ENCODE measurements at places on chromosomes 12 and 14.

- no peak for DNase-seq
Measured at GRCh38 chr12:121858662-121859572, at the start of gene HPD. Gene HPD, minus strand, starts transcription at chr12:121858859. Its CDS starts 36 bp downstream, at chr12:121858823.

DNA sequence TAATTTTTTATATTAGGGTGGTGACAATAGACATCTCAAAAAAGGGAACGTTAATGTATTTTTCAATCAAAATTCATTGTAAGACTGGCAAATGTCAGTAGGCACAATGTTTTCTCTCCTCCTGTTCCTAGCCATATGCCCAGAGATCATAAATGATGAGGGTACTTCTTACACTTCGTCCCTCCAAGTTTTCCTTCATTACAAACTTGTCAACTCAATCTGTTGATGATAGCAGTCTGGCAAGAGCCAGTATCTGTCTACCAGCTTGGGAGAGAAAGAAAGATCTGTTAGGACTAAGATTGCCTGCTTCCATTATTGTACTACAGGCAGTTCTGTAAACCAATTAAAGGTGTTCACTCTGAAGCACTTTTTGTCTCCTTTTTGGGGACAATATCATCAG is 130.9 kb upstream of the DAAM1 start:
- DNase-seq, result no peak

DNA sequence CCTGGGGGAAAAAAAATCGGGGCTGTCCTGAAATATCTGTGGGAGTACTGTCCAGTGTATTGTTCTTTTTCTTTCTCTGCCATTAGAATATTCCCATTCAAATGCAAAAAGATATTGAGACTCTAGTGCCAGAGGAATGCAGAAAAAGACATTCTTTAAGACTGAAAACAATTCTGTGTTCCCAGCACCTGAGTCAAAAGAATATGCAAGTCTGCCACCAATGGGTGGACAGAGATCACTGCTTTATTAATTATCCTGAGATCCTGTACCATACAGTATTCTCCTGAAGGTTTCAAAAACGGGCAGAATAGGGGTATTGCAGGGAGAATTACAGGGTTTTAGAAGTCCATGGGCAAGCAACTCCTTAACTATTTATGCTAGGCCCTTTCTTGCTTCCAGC is 361.8 kb downstream of the C12orf50 start:
- no peak for DNase-seq

DNA sequence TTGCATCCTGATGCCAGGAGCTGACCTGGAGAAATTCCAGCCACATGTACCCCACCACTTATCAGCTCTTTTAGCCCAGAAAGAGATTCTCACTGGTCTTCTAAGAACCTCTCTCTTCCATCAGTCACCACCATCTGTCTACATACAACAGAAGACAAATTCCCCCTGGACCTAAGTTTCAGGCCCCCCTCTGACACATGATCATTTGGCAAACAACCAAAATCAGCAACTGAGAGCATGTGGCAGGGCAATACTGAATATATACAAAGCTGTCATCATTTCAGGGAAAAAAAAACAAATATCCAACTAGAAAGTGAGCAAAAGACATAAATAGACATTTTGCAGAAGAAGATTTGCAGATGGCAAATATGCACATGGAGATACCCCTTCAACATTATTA is 180.2 kb downstream of the FOXN3 start:
- DNase-seq, result no peak

- no peak for DNase-seq
Measured at GRCh38 chr14:51529736-51530135, 122.0 kb upstream of the FRMD6 start.

- DNase-seq, result no peak
Measured at GRCh38 chr12:4814485-4814884, 94.3 kb downstream of the GALNT8 start.

GRCh38 chr14:80948291-80948690 is 6.8 kb upstream of the CEP128 start:
- no peak for DNase-seq

DNA sequence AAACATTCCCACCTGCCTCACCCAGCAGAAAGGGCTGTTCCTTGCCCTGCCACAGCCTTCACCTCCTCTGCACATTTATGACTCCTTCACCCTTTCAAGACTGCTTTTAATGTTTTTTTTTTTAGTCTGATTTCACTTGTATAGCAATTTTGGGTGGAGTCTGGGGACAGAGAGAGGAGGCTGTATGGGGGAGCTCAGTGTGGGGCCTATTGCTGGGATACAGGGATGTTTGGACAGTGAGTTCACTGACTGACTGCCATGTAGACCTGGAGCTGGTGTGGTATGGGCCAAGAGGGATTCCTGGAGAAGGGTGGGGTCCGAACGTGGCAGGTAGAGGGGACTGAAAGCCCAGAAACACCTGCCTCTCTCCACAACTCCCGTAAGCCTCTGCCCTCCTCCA is 1.9 kb upstream of the KRT85 start:
- no peak for DNase-seq

- DNase-seq, result no peak
Measured at GRCh38 chr14:92952481-92953298, 29.7 kb downstream of the CHGA start.

DNA sequence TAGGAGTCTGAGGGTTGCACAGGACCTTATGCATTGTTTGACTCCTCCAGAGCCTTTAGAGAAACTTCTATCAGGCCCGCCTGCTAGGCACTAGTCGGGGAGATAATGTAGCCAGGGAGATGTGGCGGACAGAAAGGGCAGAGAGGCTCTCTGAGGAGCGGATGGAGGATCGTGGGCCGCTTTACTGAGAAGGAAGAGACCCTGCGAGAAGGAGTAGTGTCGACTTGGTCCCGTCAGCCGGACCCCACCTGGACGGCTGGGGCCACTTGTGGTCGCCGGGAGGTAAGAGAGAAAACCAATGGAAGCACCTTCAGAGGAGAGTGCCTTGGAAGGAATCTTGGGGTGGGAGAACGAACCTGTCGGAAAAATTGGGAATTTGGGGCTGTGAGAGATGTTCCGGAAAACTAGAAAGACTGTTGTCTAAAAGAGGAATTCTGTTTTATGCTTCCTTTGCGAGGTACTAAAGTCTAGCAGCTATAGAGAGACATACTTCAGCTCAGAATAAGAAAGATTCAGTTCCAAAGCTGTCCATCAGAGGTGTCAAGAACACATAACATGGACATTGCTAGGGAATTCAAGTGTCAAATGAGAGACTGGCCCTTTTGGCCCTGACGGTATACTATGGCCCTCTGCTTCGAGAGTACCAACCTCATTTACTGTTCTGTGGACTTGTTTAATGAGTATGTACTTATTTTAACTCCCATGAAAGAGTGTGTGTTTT is 660 bp upstream of the MCRS1 start:
- DNase-seq, result no peak

DNA sequence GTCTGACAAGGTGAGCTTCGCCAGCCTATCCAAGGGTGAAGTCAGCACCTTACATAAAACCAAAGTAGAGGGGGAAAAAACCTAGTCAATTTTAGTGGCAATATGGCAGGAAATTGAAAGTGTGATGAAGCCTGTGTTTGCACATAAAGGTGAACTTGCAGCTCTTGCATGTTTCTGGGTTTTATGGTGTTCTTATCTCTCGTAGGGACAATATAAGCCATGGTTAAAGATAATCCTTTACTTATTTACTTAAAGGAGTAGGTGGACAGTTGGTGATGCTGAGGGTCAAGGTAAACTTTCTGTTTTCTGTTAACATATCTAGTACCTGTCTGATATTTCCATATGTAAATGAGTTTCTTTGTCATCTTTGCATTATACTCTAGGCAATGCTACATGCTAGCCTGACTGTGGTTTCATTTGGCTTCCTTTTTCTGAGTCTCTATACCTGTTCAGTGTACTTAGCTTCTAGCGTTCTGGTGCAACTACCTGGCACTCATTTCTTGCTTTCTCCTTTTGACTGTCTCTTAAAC is 32.8 kb downstream of the CCDC91 start:
- DNase-seq, result no peak

GRCh38 chr12:45416126-45416525 is 200.2 kb downstream of the ANO6 start:
- DNase-seq, result no peak

DNA sequence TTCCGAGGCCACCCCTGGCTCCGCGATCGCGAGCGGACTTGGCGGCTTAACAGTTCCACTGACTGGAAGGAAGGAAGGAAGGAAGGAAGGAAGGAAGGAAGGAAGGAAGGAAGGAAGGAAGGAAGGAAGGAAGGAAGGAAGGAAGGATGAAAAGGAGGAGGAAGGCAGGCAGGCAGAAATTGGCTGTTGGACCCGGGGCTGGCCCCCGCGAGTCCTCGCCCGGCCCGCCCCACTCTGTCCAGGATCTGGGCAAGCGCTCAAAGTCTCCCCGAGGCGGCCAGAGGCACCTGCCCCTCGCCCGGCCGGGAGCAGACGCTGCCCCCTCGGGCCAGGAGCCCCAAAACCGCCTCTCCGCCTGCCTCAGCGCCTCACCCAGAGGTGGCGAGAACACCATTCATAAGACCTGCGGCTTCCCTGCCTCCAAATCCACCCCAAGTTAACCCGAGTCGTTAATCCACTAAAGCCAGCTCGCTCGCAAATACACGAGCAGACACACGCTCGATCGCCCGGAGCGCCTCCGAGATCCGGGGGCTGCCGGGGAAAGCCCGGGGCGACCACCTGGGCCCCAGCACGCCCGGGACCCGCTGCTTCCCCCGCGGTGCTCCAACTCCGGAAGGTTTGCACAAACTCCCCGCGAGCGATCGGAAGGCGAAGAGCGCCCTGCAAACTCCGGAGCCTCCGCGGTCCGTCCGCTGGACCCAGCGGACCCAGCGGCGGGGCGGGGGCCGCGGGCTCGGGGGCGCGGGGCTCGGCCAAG is 844 bp downstream of the DPF3 start:
- DNase-seq, result peak; percentile 42

- no peak for DNase-seq
Measured at GRCh38 chr14:71720978-71721624, 211.1 kb upstream of the RGS6 start.

DNA sequence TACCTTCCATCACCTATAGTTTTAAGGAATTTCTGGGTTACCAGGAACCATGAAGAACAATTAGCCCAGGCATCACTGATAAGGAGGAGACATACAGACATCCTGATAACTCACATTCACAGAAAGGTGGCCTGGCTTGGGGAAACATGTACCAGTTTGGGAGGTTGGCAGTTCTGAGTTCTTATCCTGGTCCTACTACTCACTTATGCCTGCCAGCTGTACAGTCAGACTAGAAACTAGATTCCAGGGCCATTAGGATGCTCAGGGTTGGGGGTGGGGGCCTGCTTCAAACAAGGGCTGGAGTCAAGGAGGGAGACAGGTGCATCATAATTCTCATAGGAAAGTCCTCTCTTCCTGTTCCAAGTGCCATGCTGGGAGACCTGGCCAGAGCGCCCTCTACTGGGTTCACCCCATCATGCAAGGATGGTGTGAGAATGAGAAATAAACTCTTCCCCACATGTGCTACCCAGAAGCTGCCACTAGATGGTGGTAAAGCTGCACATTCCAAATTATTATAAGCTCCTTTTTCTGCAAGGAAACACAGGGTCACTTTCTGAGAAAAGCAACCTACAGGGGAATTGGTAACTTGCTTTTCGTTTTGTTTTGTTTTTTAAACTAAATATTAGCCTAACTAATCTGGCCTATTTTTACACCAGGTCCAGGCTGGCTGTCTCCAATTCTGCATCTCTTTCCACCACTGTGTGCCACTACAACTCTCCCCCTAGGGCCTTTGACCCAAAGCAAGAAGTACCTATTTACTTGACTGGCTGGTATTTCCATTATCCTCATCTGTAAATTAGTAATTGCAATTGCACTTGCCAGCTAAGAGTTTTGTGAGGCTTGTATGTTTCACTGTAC is 14.5 kb downstream of the OAS2 start:
- DNase-seq, result no peak

- no peak for DNase-seq
Measured at GRCh38 chr14:101473045-101473729, 88.1 kb upstream of the DIO3 start.

DNA sequence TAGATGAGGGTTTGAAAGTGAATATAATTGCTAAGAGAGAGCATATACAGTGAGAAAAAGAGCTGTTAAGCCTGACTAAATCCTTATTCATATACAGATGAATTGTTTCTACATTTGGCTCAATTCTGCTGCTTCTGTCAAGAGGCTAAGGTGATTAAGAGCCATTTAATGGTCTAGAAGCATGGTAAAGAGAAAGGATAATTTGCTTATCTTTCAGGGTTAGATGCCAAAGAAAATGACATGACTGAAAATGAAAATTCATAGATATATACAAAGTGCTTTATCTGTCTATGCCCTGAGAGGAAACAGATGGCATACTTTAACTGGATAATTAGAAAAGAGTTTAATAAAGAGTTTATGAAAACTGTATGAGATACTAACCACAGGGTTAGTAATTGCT is 834.9 kb downstream of the SLC6A15 start:
- no peak for DNase-seq

- no peak for DNase-seq
Measured at GRCh38 chr12:53378724-53379388, 1.1 kb upstream of the SP1 start.

DNA sequence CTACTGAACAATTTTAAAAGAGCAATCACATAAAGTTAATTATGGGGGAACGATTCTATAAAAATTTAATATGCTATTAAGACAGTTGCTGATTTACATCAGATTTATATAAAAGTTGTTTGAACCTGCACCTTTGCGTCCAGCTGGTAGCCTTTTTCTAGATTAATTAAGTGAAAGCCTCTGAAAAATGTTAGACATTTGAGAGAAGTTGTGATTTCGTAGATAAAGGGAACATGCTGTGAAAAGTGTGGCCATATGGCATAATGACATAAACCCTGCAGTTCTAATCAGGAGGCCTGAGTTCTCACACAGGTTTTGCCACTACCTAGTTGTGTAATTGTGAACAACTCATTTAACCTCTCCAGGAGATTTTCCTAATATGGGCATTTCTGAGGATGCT is 187.2 kb downstream of the TMTC2 start:
- no peak for DNase-seq

- DNase-seq, result no peak
Measured at GRCh38 chr12:80291108-80291754, 152.8 kb upstream of the PTPRQ start.

DNA sequence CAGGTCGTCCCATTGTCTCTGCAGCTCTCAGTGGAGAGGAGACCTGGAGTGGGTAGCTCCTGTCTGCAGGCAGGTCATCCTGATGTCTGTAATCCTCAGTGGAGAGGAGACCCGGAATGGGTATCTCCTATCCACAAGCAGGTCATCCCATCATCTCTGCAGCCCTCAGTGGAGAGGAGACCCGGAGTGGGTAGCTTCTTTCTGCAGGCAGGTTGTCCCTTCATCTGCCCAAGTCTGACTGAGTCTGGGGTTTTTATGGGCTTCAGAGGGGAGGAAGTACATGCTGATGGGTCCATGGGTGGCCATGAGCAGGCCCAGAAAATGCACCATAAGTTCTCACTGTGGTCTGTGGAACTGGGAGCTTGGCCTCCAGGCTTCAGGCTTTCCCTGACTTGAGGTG is 28.9 kb upstream of the PAPLN start:
- no peak for DNase-seq

DNA sequence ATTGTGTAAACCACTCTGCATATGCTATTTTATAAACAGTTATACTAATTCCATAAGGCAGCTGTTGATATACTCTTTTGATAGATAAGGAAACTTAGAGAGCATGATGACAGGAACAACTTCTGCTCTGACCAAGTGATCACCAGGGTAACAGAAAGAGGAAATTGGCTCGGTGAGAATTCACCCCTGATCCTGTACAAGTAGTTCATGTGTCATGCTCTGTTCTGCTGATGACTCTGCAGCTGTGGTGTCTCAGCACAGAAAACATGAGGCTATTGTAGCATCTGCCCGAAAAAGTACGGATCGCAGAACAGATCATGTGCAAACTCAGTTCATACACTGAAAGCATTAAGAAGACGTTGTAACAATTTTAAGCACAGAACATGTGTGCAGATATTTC is 345.0 kb downstream of the LRIG3 start:
- DNase-seq, result no peak

- peak; percentile 19 for DNase-seq
Measured at GRCh38 chr14:71856199-71856919, 75.9 kb upstream of the RGS6 start.

Data from activated B cell treated with CpG ODN at 0.5 μM for 24 hours (primary cell).